ENCODE measurements at places on chromosomes 3 and 15. TPM values are rescaled to one million over a fixed set of nuclear protein-coding genes. Genes with fewer than 3 reads are reported as not detected.

- DNase-seq = no peak
These were observed 22.3 kb downstream of the OSBPL10 start for GRCh38 chr3:31958701-31959152.

DNA sequence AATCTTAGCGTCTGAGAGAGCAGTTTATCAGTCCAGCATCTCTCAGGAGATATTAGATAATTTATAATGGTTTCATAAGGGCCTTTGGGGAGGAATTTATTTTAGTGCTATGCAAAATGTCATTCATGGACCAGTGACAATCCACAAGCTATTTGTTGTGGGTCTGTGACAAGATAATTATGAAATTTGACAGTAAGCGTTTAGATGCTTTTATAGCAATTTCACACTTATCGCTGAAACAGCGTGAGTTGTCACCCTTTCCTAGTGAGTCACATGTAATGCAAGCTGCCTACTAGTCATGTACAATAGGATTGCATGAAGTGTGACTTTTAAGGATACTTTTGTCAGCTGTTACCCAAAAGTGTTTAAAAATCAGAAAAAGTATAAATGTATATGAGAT, 315.6 kb upstream of the THBS1 start:
- DNase-seq = no peak

The ZNF385D gene
- total RNA-seq = 8.9 TPM

The STAB1 gene
- 0.17 TPM for total RNA-seq

The ALG1L2 gene
- total RNA-seq = not detected
